ENCODE measurements at places on chromosomes 1 and 21.

GRCh38 chr1:245598524-245599305 lies 443.9 kb downstream of the KIF26B start:
- DNase-seq, result no peak

DNA sequence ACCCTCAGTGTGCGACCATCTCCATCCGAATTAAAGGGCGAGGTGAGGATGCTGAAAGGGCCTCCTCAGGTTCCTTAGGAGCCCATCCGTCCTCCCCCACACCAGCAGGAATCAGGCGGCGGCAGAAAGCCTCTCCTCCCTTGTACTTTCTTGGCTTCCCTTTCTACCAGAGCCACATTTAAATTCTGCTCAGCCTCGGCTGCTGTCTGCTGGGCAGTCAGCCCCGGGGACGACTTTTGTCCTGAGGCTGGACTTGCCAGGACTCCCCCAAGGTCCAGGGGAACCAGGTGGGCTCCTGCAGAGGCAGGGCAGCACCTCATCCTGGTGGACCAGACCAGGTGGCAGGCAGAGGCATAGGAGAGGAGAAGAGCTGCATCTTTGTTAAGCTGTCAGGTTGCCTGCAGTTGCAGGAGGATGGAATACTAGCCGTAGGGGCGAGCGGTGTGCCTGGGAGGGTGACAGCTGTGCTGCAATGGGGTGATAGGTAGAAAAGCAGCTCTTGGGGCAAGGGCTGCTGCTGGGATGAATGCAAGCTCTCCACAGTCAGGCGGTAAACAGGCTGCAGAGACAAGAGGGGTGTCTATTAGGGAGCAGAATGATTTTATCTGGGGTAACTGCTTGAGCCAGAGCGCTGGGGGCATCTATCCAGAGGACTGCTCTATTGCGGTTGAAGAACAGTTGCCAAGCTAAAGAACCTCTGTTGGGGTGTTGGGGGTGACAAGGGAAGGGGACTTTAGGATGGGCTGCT lies 46.2 kb upstream of the WASF2 start:
- no peak for DNase-seq

DNA sequence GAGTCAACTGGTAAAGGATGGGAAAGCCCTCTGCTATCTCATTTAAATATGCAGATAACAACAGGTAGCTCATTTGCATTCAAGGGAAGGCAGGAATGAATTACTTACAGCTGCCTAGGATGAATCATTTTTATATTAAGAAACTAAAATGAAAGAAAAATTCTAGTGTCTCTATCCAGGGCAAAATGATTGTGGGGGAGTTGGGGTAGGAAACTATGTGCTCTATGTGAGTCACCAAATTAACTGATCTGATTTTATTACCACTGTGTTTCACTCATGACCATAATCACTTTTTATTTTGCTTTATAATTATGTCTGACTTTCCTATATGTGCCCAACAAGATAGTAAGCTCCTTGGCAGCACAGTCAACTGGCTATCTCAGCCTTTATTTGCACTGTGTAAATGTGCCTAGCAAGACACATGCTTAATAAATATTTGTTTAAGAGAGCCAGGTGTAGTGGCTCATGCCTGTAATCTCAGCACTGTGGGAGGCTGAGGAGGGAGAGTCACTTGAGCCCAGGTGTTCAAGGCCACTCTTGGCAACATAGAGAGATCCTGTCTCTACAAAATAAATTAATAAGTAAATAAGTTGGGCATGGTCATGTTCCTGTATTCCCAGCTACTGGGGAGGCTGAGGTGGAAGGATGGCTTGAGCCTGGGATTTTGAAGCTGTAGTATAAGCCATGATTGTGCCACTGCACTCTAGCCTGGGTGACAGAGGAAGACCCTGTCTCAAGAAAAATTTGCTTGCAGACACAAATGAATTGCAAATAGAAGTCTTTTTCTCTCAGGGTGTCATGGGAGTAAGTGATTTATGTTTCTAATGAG lies 84.1 kb downstream of the SPAG17 start:
- DNase-seq, result no peak

GRCh38 chr1:19644395-19644680 lies 227 bp downstream of the NBL1 start:
- DNase-seq, result no peak

GRCh38 chr1:21749109-21749508 lies 33.8 kb downstream of the USP48 start:
- DNase-seq, result no peak

DNA sequence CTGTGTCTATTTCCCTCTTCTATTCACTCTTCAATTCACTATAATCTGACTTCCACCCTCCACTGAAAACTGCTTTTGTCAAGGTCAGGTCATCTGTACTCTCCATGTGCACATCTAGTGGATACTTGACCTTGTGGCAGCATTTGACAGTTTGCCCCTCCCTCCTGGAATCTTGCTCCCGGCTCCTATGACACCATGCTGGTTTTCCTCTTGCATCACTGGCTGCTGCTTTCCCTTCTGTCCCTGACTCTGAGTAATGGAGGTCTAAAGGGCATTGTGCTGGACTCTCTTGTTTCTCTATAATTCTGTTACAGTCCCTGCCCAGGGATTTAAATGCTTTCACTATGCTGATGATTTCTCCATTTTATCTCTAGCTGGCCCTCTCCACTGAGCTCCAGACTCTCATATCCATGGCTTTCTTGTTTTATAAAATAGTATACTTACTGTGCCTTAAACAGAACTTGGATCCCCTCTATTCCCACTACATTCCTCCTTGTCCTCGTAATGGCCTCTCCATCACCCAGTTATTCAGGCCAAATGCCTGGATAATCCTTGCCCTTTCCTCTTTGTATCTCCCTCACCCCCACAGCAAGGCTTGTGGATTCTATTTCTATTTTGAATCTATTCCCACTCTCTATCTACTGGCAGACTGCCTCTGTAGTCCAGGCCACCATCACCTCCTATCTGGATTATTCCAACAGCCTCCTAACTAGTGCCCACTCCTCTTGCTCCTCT lies 36.8 kb upstream of the PODN start:
- DNase-seq, result peak; percentile 19

- no peak for DNase-seq
Measured at GRCh38 chr1:200774311-200774710, 35.6 kb downstream of the CAMSAP2 start.

GRCh38 chr1:162087111-162087510 lies 17.6 kb downstream of the NOS1AP start:
- DNase-seq, result no peak

DNA sequence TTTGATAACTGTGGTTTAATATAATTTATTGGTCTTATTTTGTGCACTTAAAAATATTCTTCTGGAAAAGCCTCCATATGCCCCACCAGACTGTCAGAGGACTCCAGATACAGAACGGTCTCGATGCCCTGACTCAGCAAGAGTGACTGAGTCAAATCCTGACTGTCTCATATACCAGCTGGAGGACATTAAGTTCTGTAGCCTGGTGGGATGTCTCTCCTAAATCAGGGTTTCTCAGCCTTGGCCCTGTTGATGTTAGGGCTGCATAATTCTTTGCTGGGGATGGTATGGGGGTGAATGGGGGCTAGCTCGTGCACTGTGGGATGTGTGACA lies 67.7 kb upstream of the TLR5 start:
- DNase-seq, result no peak

DNA sequence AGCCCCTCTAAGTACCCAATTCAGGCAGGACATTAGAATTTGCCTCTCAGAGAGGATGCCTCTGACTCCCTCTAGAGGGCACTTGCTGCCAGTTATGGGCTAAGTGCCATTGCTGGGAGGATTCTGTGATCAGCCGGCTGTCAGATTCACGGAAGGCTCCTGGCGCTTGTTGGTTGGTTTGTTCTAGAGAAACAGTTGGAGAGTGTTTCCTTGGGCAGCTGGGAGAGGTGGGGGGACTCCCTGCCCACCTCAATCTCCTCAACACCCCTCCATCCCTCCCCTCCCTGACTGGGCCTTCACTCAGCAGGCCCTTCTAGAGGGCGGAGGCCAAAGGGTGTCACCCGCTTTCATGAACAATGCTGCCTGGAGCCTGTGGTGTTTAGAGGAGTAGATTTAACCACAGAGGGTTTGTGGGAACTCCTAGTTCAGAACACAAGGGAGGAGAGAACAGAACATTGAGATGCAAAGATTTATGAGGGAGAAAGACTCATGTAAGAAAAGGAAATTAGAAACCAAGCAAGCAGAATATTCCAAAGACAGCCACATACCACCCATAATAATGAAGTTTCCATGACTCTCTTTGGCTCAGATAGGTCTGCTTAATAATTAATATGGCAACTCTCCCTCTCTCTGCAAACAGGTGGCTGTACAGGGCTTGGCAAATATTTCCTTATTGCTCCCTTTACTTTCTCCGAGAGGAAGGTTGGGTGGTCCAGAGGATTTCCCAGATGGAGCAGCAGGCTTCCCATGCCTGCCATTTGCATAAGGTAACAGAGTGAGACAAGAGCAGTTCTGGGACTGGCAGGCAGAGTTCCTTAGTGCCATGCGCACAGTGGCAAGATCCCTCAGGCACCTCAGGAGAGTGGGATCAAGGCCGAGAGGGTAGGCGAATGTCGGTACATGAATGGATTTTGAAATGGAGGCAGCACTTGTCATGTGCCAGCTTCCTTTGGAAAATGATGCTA lies 30.0 kb upstream of the ACP6 start:
- peak; percentile 55 for DNase-seq

DNA sequence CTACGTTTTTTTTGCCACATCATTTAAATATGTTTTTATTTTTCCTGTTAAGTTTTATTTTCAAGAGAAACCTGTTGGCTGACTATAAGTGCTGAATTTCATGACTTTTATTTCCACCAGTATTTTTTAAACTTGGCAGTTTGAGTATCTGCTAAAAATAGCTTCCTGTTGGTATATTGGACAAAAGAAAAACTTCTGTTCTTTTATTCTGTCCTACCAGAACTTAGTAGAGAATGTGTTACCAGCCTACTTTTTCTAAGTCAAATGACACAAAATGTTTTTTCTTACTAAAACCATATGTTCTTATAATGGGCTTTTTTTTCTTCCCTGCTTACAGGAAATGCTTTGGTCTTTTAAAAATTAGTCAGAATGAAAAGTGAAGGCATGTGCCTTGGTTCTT lies 7.6 kb downstream of the DR1 start:
- DNase-seq, result no peak

- DNase-seq, result no peak
Measured at GRCh38 chr1:55280731-55281130, 65.6 kb upstream of the USP24 start.

- no peak for DNase-seq
Measured at GRCh38 chr1:43442756-43443155, 11.0 kb downstream of the HYI start.

- no peak for DNase-seq
Measured at GRCh38 chr1:235996048-235996785, 68.7 kb downstream of the NID1 start.

- DNase-seq, result no peak
Measured at GRCh38 chr1:203368624-203369451, 17.9 kb upstream of the FMOD start.

- DNase-seq, result no peak
Measured at GRCh38 chr1:43286115-43286514, 734 bp upstream of the C1orf210 start.

- DNase-seq, result no peak
Measured at GRCh38 chr21:34704119-34704518, 35.3 kb downstream of the CLIC6 start.

DNA sequence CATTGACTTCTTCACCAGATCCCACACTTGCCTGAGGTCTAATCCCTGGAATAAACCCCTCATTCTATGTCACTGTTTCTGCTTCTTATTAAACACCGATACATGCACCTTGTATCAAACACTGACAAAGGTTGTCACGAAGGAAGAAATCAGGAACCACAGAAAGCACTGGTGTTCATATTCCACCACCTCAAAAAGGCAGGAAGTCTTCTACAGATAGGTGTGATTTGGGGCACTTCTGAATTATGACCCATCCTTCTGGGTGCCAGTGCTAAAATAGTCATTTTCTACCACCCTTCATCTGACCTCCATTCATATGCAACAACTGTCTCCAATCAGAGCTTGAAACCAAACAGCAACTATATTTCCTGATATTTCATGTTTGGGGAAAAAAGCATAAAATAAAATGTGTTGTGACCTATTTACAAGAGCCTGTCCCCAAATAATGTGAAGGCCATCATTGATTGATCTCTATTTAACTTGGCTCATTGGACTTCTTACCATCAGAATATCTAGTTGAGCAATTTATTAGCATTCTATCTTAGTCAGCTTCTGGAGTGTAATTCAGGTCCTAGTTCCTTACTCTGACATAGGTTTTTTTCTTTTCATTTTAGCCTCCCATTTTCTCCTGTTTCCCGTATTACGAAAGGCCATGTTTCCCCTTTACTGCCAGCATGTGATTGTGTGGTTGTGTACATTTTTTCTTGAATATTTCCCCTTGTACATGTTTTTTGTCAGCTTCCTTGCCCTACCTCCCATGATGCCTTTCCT lies 43.1 kb downstream of the DUSP10 start:
- DNase-seq, result no peak

GRCh38 chr1:53328009-53328461 lies at the start of gene LRP8:
Gene LRP8 (minus strand): TSS chr1:53328070. CDS start chr1:53327912, 158 bp downstream.
- peak; percentile 53 for DNase-seq

- DNase-seq, result no peak
Measured at GRCh38 chr1:205190845-205191577, 20.5 kb downstream of the DSTYK start.

DNA sequence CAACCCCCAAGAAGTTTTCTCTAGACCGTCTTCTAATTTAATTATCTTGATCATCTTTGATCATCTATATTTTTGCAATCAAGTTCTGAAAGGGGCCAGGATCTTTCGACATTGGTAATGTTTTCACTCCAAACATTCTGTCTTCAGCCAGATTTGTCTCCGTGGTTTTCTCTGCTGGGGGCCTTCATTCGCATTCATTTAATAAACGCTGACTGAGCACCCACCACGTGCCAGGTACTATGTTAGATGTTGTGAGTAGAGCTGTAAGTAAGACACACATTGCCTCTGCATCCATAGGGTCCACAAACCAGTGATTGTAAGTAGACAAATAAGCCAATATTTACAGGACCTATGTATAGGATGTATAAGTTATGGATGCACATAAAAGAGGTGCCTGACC lies 134.5 kb upstream of the MROH9 start:
- no peak for DNase-seq

- DNase-seq, result no peak
Measured at GRCh38 chr1:228299211-228299610, 91.4 kb downstream of the OBSCN start.

DNA sequence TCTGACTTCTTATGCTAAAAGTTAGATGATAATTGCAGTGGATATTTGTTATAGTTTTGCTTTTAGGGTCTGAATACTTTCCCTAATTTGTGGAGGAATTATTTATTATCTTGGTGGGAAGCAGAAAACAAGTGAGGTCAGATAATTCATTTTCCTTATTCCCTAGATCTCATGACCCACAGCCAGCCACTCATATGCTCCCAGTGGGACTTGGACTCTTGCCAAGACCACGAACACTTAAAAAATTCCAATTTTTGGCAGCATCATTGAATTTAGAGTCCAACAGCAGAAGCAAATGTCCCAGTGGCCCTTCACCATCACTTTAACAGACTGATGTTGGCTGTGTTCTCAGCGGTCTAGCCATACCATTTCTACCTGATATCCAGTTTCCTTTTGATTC lies 204.2 kb downstream of the HMCN1 start:
- DNase-seq, result no peak

Measured in A549 (cell line).